ENCODE measurements at places on chromosomes 5 and 9.
A peak's percentile ranks its signal among the peaks of the same experiment; 100 is the strongest.

GRCh38 chr5:75640826-75641225 is 29.6 kb downstream of the ANKDD1B start:
- no peak for DNase-seq

GRCh38 chr5:40025586-40025985 is 600.8 kb upstream of the DAB2 start:
- DNase-seq, result no peak

DNA sequence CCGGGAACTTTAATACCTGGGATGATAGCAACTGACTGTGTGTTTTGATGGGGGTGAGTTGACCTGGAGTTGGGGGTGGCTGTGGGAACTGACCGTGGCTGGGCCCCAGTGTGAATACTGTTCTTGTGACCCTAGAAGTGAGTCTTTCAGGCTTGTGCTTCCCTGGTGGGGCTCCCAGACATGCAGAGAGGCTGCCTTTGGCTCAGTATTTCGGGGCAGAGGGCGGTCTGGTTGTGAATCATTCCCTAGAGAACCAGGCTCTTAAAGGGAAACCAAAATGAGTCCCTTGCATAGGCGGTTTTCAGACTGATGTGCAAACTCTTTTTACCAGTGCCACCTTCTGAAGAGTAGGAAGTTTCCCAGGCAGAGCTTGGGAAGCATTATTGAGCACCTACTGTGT is 132.1 kb downstream of the MACROH2A1 start:
- DNase-seq, result no peak

DNA sequence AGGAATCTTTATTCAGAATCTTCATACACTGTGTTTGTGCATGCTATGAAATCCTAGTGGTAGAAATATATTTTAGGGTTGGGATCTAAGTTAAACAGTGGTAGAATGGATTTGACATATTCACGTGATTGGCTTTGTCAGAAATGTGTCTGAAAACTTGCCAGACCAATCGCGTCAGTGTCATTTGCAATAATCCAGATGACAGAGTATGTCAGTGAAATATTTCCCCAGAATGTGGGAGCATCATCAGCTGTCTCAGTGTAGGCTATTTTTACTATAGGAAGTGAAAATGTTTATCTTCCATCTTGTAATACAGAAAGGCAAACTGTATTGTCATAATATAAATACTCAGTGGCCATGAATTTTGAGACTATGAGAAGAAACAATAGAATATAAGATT is 220.6 kb upstream of the EDIL3 start:
- DNase-seq, result no peak

DNA sequence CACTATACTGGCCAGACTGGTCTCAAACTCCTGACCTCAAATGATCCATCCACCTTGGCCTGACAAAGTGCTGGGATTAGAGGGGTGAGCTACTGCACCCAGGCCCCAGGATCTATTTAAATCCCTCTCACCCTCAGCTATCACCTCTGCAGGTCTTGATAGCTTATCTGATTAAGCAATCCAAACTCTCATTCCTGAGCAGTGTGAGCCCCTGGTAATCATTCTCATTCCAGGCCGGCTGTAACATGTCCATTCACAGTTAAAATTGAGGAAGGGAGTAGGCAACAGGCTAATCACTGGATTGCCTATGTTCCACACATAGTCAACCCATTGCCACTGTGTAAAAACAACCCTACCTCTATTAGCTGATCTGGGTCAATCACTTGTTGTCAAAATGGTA is 111.1 kb downstream of the AGTPBP1 start:
- DNase-seq, result no peak

DNA sequence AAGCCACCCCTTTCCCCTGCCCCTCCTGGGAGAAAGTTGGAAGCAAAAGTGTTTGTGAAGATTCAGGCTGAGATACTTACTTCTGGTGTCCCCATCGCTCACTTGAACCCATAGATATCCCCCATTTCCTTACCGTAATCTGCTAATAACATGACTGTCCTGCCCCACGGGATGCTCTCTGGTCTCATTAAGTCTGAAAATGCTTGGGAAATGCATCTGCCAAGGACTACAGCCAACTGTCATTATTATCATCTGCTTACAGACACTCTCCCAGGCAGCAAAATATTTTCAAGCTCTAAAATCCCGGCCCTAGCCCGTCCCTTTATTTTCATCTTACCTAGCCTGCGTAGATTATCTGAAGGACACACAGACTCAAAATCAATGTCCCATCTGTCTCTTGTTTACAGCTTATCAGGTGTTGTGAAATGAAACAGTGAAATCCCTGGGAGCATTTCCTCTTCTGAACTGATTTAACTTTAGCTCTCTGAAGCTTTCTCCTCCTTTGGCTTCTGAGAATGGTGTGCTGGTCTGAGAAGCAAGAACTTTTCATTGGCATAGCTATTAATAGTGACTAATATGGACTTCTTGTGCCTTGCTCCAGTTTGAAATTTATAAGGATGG is 126.9 kb upstream of the OSMR start:
- DNase-seq, result no peak

- DNase-seq, result no peak
These were observed 98.0 kb downstream of the ATPSCKMT start for GRCh38 chr5:10151656-10152055.

- no peak for DNase-seq
These were observed 84.2 kb downstream of the GPBP1 start for GRCh38 chr5:57258052-57258451.

- DNase-seq, result no peak
These were observed 152.0 kb downstream of the GPBP1 start for GRCh38 chr5:57325678-57326397.

DNA sequence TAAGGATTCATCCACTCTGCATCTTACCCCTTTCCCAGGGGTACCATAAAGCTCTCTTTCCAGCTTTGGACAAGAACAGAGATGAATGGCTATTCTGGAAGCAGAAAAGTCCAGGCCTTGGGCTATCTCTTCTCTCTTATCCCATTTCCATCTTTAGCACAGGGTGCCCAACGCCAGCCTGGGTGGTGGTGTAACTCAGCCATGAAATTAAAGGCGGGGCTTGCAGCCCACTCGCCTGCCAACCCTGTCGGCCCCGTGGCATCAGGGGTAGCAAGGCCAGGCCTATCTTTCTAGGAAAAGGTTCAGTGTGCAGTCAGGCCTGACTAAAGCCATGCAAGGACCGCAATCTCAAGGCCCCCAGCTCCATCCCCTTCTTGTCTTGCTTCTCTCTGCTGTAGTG is 78.7 kb downstream of the FGF18 start:
- DNase-seq, result no peak

- no peak for DNase-seq
These were observed 350.8 kb downstream of the NFIB start for GRCh38 chr9:13963005-13963653.

- no peak for DNase-seq
These were observed 214.1 kb downstream of the HSPA4 start for GRCh38 chr5:133265720-133266526.

GRCh38 chr9:16275795-16276624 is 594.5 kb downstream of the BNC2 start:
- DNase-seq, result no peak

- no peak for DNase-seq
These were observed 167.1 kb downstream of the PIK3R1 start for GRCh38 chr5:68382640-68383039.

- peak; percentile 27 for DNase-seq
These were observed 962 bp upstream of the NR6A1 start for GRCh38 chr9:124771867-124772679.

DNA sequence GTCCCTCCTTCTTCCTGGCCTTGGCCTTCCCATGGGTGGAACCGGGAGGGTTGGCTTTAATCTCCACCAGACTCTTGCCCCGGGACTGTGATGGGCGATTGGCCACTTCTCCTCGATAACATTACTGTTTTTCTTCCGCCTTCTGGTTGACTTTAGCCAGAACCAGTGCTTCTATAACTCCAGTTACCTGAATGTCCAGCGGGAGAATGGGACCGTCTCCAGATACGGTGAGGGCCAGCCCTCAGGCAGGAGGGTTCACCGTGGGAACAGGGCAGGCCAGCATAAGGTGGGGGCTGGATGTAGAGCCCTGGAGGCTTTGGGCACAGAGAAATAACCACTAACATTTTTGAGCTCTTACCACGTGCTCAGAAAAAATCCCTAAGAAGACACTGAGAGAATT is 967 bp downstream of the ORM2 start:
- no peak for DNase-seq

DNA sequence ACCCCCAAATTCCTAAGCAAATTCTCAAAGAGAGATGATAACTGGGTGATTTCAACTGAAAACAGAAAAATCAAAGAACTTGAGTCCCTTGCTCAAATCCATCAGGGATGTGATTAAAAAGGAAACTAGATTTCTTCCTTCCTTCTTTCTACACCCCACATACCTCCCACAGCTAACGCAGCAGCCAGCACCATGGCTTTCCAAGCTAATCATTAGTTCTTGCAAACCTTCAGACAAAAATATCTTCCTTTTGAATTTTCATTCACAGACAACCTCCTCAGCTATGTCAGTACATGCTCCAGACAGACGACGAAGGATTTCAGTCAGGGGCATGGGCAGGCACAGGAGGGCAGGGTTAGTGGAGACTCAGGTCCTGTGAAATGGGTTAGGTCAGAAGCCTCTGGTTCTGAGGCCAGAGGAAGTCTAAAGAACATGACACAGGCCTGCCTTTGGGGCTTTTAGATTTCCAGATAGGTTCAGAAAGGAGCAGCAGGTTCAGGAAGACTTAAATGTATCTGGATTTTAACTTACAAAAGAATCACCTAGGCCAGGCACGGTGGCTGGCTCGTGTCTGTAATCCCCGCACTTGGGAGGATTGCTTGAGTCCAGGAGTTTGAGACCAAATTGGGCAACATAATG is 173.7 kb upstream of the NFIB start:
- DNase-seq, result no peak

- DNase-seq, result peak; percentile 67
These were observed 553 bp downstream of the MAP3K1 start for GRCh38 chr5:56815658-56816545.

- no peak for DNase-seq
These were observed 55.1 kb upstream of the SH3PXD2B start for GRCh38 chr5:172509405-172509781.

GRCh38 chr9:127537792-127538191 is 74.3 kb upstream of the STXBP1 start:
- DNase-seq, result no peak

GRCh38 chr5:136717917-136718316 is 352.6 kb upstream of the TRPC7 start:
- DNase-seq, result no peak

DNA sequence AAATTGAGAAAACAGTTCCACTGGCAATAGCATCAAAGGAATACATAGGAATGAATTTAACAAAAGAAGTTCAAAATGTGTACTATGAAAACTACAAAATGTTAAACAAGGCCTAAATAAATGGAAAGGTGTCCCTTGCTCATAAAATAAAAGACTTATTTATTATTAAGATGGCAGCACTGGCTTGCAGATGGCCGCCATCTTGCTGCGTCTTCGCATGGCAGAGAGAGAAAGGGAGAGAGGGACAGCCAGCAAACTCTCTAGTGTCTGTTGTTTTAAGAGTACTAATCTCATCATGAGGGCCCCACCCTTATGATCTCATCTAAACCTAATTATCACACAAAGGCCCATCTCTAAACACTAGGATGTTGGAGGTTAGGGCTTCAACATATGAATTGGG is 47.1 kb downstream of the ABLIM3 start:
- no peak for DNase-seq

DNA sequence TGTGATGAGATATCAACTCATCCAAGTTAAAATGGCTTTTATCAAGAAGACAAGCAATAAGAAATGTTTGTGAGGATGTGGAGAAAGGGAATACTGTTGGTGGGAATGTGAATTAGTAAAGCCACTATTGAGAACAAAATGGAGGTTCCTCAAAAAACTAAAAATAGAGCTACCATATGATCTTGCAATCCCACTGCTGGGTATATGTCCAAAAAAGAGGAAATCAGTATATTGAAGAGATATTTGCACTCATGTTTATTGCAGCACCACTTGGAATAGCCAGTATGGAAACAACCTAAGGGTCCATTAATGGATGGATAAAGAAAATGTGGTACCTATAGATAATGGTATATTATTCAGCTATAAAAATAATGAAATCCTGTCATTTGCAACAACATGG is 25.1 kb downstream of the PPIP5K2 start:
- DNase-seq, result no peak

GRCh38 chr5:169183576-169183975 is 117.4 kb downstream of the SLIT3 start:
- no peak for DNase-seq

- DNase-seq, result no peak
These were observed 101.9 kb downstream of the CD180 start for GRCh38 chr5:67094476-67095300.

DNA sequence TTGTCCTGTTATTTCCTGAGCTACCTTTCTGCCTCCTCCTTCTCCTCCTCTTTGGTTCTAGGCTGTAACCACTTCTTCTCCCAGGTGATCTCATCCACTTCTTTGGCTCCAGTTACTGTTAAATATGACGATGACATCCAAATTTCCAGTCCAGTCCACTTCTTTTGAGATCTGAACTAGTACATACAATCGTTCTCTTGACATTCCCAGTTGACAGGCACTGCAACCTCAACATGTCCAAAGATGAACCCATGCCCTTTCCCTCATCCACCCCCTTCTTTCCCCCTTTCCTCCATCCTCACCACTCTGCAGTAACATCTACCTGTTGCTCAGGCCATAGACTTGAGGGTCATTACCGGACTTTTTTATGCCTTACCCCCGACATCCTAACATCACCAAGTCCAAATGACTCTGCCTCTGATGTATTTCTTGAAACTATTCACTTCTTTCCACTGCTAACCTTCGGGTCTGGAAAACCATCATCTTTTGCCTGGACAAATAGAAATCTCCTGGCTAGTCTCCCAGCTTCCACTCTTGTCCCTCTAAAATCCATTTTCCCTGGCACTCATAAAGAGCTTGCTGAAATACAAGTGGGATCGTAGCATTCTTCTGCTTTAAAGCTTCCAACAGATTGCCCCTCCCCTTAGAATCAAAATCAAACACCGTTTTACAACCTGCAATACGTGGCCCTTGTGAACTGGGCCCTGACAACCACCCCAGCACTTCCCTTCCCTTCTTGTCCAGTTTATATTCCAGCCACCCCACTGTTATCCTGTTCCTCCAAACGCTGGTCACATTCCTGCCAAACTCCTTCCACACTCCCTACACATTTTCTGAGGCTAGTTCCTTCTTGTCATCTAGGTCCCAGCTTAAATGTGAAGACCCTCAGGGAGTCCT is 31.5 kb downstream of the KLF9 start:
- DNase-seq, result no peak

GRCh38 chr9:114894609-114895433 is 35.6 kb downstream of the TNFSF8 start:
- no peak for DNase-seq
